ENCODE measurements at places on chromosomes 3 and 15. TPM values are rescaled to one million over a fixed set of nuclear protein-coding genes. Genes with fewer than 3 reads are reported as not detected.

CPNE9 gene
- total RNA-seq = not detected

FSIP1 gene
- total RNA-seq = 0.28 TPM

SMAD6 gene
- 5.7 TPM for total RNA-seq

PPIB gene
- total RNA-seq = 440 TPM

DNA sequence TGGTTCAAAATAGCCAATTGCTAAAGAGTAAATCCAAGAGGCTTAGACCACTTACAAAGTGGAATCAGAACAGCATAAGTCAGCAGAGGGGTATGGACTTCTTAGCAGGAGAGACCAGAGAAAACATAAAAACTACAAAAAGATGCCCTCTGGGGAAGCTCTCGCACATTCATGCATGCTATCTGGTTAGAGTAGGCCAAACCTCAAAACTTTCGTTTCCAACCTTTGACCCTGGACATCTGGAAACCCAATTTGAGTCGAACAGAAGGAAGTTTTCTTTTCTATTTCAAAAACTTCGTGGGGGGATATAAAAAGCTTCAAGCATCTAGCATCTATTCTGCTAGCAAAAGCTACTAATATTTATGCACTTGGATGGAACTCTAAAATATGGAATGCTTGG lies 523.9 kb upstream of the AGTR1 start:
- H3K27me3 ChIP-seq = no peaks in the 10 kb centered on the region
- no peak for DNase-seq
- H3K27ac ChIP-seq = no peak overlapping the region

SMC4 gene
- total RNA-seq = 71.7 TPM

DNA sequence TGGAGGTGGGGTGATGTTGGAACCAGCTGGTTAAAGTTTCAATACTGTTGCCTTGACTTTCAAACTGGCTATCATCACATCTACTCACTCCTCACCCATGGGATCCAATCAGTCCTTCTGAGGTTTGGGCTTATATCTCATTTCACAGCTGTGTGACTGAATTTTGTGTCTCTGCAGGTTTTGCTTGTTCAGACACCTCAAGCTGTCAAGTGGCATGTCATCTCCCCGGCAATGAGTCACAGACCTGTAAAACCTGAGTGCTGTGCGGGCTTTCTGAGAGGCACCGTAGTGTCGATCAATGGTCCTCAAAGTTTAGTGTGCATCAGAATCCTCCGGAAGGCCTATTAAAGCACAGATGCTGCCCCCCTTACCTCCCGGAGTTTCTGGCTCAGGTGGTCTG lies 86.4 kb upstream of the RORA start:
- H3K27ac ChIP-seq = no peak overlapping the region
- H3K4me1 ChIP-seq = no peaks in the 10 kb centered on the region
- no peak overlapping the region for H3K4me3 ChIP-seq

GRCh38 chr3:39980058-39980457 lies 170.6 kb downstream of the MYRIP start:
- no peaks in the 10 kb centered on the region for H3K4me1 ChIP-seq
- no peaks in the 10 kb centered on the region for H3K36me3 ChIP-seq
- H3K27me3 ChIP-seq = no peaks in the 10 kb centered on the region
- no peak overlapping the region for H3K4me3 ChIP-seq

DNA sequence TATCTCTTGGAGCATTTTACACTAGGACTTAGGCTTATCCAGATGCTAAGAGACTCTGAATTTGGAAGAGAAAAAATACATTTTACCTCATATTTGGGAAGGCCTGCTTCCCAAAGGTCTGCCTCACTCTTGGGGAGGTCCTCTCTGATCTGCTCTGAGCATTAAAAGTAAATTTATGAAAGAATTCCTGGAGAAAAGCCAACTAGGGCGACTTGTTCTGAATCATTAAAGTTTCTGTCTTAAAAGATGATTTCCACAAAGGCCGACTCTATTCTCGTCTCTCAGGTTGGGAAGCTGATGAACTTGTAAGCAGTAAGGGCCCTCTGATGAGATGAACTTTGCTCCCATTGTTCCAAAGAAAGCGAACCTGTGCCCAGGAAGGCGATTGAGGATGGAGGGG lies 48.7 kb upstream of the HES1 start:
- H3K27ac ChIP-seq = no peak overlapping the region
- H3K27me3 ChIP-seq = no peaks in the 10 kb centered on the region
- H3K4me1 ChIP-seq = peaks cover 19% of the 10 kb centered on the region
- no peak for DNase-seq

GPR149 gene
- not detected for total RNA-seq

DNA sequence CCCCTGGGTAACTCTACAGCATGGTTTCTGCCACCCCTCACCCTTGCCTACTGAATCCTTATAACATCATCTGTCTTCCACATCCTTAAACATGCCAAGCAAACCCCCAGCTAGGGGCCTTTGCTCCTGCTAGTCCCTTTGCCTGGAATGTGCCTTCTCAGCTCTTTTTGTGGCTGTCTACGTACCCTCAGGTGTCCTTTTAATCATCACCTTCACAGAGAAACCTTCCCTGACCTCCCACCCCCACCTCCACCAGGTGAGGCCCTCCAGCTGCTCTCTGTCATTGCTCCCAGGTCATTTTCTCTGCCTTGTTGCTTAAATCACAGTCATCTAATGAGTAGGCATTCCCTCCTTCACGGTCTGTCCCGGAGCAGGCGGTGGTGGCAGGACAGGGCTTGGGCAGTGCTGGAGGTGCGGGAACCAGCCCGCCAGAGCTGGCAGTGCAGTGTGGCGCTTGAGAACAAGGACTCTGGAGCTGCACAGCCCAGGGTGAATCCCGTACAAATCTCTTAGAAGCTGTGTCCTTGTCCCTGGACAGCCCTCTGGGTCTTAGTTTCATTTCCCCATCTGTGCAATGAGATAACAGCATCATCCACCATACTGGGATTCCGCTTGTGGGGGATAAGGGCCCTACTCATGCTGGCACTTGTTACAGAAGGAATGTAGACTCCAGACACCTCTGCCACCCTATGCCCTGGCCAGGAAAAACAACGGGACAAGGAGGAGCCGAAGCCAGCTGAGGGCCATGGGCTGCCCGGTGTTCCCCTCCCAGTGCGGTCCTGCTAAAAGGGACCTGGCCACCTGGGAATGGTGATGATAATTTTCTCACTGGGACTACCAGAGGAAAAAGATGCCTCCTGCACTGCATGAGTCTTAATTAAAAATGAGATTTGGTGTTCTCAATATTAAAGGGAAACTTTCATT lies 52.1 kb upstream of the IQSEC1 start:
- DNase-seq = no peak
- no peak overlapping the region for H3K27ac ChIP-seq
- H3K36me3 ChIP-seq = no peaks in the 10 kb centered on the region
- H3K4me3 ChIP-seq = no peak overlapping the region

OR5H6 gene
- total RNA-seq = not detected

- H3K27me3 ChIP-seq = no peaks in the 10 kb centered on the region
- DNase-seq = peak; percentile 78
- H3K4me3 ChIP-seq = no peak within 1 kb of the TSS
- H3K36me3 ChIP-seq = no peaks in the 10 kb centered on the region
- H3K27ac ChIP-seq = peak within 1 kb of the TSS; percentile 70
- peaks cover 14% of the 10 kb centered on the region for H3K4me1 ChIP-seq
Measured at GRCh38 chr3:157502916-157503595, at the start of gene VEPH1. Gene VEPH1, minus strand, starts transcription at chr3:157503416. Its CDS starts 8,067 bp downstream, at chr3:157495349.

DNA sequence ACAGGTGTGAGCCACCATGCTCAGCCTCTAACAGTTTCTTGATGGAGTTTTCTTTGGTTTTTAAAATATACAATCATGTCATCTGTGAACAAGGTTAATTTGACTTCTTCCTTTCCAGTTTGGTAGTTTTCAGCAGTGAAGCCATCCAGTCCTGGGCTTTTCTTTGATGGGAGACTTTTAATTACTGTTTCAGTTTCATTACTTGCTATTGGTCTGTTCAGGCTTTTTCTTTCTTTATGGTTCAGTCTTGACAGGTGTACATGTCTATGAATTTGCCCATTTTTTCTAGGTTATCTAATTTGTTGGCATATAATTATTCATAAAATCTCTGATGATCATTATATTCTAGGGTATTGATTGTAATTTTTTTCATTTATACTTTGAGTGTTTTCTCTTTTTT lies 36.8 kb downstream of the PFN2 start:
- no peak for DNase-seq
- H3K27ac ChIP-seq = no peak overlapping the region
- H3K4me3 ChIP-seq = no peak overlapping the region
- H3K27me3 ChIP-seq = no peaks in the 10 kb centered on the region
- no peaks in the 10 kb centered on the region for H3K36me3 ChIP-seq

- H3K4me1 ChIP-seq = peaks cover 9% of the 10 kb centered on the region
- DNase-seq = no peak
- no peak overlapping the region for H3K4me3 ChIP-seq
Measured at GRCh38 chr3:124829178-124829818, 57.9 kb downstream of the ITGB5 start.

THBS1 gene
- 709 TPM for total RNA-seq

GRCh38 chr15:61033940-61034677 lies 195.0 kb downstream of the RORA start:
- DNase-seq = no peak
- H3K27me3 ChIP-seq = no peaks in the 10 kb centered on the region
- H3K36me3 ChIP-seq = no peaks in the 10 kb centered on the region
- H3K27ac ChIP-seq = no peak overlapping the region

TGM4 gene
- 0.19 TPM for total RNA-seq

GRCh38 chr3:62587579-62588031 lies 214.3 kb upstream of the FEZF2 start:
- H3K27me3 ChIP-seq = no peaks in the 10 kb centered on the region
- H3K4me1 ChIP-seq = no peaks in the 10 kb centered on the region
- no peak for DNase-seq
- no peak overlapping the region for H3K4me3 ChIP-seq
- no peak overlapping the region for H3K27ac ChIP-seq

GABRB3 gene
- total RNA-seq = 6.6 TPM

DNA sequence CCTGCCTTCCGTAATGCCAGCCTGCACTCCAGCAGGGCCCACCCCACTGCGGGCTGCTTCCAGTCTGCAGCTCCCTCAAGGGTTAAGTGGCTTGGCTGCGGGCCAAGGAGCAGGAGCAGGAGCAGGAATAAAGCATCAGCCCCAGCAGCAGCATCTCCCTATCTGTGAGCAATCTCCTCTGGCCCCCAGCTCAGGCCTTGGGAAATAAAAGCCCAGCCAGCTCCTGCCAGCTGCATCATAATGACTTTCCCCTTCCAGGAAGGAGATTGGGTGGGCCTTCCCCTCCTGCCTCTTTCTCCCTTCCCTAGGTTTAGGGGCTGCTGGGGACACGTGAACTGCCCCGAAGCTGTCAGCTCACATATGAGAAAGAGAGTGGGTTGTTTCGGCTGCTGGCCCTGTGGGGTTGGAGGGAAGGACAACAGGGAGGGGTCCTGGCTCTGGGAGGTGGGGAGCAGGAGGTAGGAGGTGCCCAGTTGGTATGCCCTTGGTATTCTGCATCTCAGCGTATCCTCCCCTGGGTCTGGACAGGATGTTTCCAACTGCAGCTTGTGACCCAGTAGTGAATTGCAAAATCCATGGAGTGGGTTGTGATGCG lies 34.6 kb upstream of the FGD5 start:
- no peaks in the 10 kb centered on the region for H3K27me3 ChIP-seq
- DNase-seq = no peak
- H3K36me3 ChIP-seq = no peaks in the 10 kb centered on the region
- no peak overlapping the region for H3K27ac ChIP-seq
- H3K4me3 ChIP-seq = no peak overlapping the region

DNA sequence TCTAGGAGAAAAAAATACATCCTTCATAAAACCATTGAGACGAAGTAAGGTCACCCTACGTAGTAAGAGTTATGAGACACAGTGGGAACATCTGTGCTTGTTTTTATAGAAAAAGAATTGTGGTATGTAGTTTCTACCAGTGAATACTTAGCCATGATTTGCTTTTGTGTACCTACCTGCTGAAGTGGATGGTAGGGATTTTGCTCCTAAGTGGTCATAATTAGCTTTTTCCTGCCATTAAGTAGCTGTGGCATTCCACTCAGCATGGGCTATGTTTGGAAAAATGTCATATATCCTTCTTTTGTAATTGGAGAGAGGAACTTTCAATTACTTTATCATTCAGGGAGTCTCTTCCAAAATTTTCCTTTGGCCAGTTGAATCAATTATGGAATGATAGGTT lies 63.7 kb downstream of the CHD2 start:
- no peaks in the 10 kb centered on the region for H3K27me3 ChIP-seq
- no peak overlapping the region for H3K4me3 ChIP-seq
- no peaks in the 10 kb centered on the region for H3K4me1 ChIP-seq
- DNase-seq = no peak
- no peaks in the 10 kb centered on the region for H3K36me3 ChIP-seq
- no peak overlapping the region for H3K27ac ChIP-seq

DNA sequence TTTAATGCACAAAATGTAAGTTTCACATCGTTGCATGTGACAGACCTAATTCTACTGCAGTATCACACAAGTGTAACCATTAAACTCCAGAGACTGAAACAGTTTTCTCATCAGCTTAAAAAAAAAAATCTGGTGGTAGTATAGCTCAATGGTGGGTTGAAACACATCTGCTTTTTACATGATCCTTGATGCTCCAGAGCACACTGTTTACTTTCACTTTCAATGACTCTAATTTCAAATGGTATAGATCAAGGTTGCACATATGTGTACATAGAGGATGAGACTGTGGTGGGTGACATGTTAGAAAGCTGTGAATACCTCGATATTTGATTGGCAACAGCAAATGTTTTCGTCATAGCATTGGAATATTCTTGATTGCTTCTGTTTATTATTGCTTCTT lies 22.4 kb downstream of the MCTP2 start:
- no peak overlapping the region for H3K27ac ChIP-seq
- no peaks in the 10 kb centered on the region for H3K36me3 ChIP-seq
- no peaks in the 10 kb centered on the region for H3K4me1 ChIP-seq
- no peak for DNase-seq
- H3K27me3 ChIP-seq = no peaks in the 10 kb centered on the region

FOXL2NB gene
- 9.6 TPM for total RNA-seq

- H3K36me3 ChIP-seq = peaks cover 55% of the 10 kb centered on the region
- no peaks in the 10 kb centered on the region for H3K27me3 ChIP-seq
- no peak overlapping the region for H3K4me3 ChIP-seq
- H3K4me1 ChIP-seq = peaks cover 25% of the 10 kb centered on the region
Measured at GRCh38 chr3:47036145-47036544, 56.7 kb downstream of the NBEAL2 start.

DNA sequence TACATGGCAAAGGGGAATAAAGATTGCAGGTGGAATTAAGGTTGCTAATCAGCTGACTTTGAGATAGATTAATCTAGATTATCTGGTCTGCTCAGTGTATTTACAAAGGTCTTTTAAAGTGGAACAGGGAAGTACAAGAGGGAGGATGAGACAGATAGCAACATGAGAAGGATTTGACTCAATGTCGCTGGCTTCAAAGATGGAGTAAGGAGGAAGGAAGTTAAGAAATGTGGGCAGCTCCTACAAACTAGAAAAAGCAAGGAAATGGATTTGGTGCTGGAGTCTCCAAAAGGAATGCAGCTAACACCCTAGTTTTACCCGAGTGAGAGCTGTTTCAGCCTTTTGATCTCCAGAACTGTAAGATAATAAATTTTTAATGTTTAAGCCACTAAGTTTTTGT lies 180.7 kb upstream of the TTC14 start:
- H3K27ac ChIP-seq = no peak overlapping the region
- no peaks in the 10 kb centered on the region for H3K4me1 ChIP-seq
- DNase-seq = no peak
- H3K27me3 ChIP-seq = no peaks in the 10 kb centered on the region
- no peak overlapping the region for H3K4me3 ChIP-seq

Data from adrenal gland (tissue), 19 donors.